Umbilical cord (tissue), 2 donors: ENCODE measurements at places on chromosomes 1 and 21. TPM values are rescaled to one million over a fixed set of nuclear protein-coding genes. Genes with fewer than 3 reads are reported as not detected.
A peak's percentile ranks its signal among the peaks of the same experiment; 100 is the strongest.

DNA sequence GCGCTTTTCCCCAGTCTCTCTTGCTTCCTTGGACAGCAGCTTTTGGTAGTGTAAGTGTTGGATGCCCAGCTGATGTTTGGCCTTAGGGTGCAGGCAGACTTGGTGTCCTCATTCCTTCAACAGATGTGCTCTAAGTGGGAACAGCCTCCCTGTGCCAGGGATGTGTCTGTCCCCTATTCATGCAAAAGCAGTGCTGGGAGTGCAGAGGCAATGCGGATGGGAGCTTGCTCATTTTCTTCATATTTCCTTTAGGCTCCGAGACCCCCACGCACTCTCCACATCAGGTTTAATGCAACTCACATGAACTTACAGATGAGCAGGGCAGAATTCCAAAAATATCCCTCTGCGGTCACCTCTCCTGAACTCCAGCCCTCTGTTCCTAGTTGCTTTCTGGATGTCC lies 96.1 kb downstream of the IER5 start:
- no peak for DNase-seq

TNFRSF1B gene
- 14.0 TPM for total RNA-seq

SPRR2B gene
- total RNA-seq, result not detected

- no peak for DNase-seq
These were observed 79.6 kb downstream of the ST3GAL3 start for GRCh38 chr1:43786960-43787359.

CFAP74 gene
- 4.6 TPM for total RNA-seq

AMIGO1 gene
- 7.9 TPM for total RNA-seq

DNA sequence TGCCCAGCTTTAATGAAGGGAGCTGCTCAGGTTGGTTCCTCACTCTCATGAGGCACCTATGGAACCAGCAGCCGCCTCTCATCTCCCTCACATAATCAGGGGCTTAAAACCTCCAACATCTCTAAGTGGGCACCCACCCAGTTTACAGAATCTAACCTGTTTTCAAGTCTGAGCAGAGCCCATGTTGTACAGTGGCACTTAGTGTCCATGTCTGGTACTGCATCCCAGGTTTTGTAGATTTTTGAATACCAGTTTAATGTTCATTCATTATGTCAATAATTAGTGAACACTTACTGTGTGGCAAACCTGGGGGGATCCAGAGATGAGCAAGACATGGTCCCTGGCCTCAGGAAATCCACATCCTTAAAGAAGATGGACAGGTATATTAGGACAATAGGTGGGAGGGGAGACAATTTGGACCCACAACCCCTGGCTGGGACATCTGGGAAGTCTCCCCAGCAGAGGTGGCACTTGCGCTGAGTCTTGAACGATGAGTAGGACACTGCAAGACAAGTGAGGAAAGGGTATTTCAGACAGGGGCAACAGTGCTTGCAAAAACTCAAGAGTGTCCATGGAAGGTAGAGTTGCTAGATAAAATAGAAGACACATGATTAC lies 83.3 kb downstream of the LACTBL1 start:
- DNase-seq, result peak; percentile 48

- peak; percentile 58 for DNase-seq
These were observed 37.2 kb downstream of the WNT4 start for GRCh38 chr1:22105611-22106207.

DNA sequence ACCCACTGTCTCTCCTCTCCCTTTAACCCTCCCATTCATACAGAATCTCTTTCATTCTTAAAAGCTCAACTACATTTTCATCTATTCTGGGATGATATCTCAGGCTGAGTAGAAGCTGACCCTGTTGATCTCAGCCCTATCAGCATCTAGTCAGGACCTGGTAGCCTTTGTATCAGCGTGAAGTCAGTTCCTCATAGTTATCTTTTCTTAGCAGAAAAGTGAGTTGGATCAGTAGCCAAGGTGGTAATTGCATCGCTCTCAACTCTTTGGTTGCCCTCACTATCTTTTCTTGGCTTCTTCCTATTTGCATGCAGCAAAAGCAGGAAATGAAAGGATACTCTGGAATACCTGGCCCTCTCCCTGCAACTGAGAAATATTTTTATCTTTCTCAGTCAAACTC lies 13.6 kb upstream of the GOLT1A start:
- DNase-seq, result no peak

DNA sequence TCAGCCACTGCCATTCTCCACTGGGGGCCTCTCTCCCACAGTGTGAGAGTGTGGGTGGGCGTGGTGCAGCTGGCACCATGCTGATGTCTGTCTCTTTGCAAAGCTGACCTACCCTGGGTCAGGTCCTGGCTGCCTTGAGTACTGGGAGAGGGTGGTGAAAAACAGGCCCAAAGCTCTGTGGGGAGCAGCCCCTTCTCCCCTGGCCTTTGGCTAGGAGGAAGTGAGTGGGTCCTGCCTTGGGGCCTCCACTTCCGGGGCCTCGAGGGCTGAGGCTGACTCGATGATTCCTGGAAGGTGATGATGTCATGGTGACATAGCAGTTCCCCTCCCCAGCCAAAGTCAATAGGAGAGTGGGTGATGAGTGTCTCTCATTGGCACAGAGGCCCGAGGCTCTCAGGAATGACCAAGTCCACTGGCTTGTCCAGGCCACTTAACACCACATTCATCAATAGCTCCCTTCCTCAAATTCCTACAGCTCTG lies 53.0 kb downstream of the IER5 start:
- DNase-seq, result no peak

GRCh38 chr1:47978486-47978885 lies 18.7 kb downstream of the TRABD2B start:
- DNase-seq, result no peak

UBL4B gene
- not detected for total RNA-seq

TAS1R1 gene
- total RNA-seq, result not detected

- no peak for DNase-seq
These were observed 28.9 kb upstream of the GPR137B start for GRCh38 chr1:236113324-236114032.

- DNase-seq, result no peak
These were observed 25.3 kb downstream of the TRIM11 start for GRCh38 chr1:228381356-228381755.

TRIM45 gene
- total RNA-seq, result 12.0 TPM

SMIM11 gene
- 6.5 TPM for total RNA-seq

DNA sequence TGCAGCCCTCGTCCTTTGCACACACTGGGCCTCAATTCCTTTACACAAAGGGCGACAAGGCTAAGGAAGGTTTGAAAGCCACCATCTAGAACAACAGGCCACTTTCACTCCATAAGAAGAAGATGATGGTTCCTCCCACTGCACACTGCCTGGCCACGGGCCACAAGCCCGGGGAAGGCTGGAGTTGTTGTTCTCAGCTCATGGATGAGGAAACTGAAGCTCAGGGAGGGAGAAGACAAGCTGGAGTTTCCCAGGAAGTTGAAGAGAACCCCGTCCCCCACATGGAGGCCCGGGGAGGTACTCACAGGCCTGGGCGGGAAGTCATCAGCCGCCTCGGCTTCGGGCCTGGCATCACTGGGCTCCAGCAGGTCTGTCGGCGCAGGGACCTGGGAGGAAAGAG lies 24.6 kb upstream of the DDOST start:
- no peak for DNase-seq

GRCh38 chr1:26998429-26999300 lies 5.2 kb downstream of the TRNP1 start:
- DNase-seq, result peak; percentile 30

- DNase-seq, result no peak
These were observed 183.9 kb upstream of the SGIP1 start for GRCh38 chr1:66350001-66350547.

DNA sequence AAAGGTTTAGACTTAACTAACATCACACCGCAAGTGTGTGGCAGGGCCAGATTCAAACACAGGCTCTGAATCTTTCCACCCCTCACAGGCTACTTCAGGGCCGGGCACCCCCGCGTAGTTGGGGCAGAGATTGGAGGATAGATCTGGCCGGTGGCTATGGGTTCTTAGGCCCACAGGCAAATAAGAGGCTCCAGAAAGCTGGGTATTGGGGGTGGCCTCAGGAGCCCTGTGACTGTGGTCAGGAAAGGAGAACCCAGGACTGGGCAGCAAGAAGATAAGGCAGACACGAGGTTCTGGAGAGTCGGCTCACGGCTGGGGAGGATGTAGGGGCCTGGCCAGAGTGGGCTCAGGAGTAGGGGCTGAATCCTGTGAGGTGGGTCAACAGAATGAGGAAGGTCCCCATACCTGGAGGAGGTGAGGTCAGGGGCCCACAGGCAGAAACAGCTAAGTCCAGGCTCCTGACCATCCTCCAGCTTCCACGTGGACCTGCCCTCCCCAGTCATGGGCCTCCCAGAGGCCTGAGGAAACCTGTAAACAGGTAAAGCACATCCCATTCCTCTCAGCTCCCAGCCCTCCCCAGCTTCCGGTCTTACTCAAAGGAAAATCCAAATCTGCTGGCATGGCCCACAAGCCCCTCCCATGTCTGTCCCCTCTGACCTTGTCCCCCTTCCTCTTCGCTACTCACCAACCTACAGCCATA lies 306.2 kb downstream of the MATN1 start:
- no peak for DNase-seq

- DNase-seq, result no peak
These were observed 32.8 kb upstream of the GREM2 start for GRCh38 chr1:240644732-240645131.

CRNN gene
- 0.72 TPM for total RNA-seq

MIA3 gene
- total RNA-seq, result 40.9 TPM

GRCh38 chr1:97780884-97781283 lies 139.9 kb downstream of the DPYD start:
- no peak for DNase-seq

- no peak for DNase-seq
These were observed 70.5 kb upstream of the DMRTA2 start for GRCh38 chr1:50493710-50494109.

DNA sequence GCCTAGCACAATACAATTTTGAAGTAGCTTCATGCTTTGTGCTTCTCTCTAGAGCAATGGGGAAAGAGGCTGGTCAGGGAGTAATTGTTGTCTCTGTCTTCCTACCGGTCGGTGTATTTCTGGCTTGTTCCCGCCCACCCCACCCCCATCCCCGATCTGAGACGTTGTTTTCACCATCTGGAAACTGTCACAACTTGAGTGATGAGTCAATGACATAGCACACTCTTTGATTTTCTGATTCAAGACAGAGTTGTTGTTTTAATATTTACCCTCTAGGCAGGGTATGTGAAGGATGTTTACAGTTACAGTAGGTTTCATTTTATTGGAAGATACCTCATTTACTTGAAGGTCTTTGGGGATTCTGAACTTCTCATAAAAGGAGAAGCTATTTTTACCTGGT lies 7.0 kb downstream of the IL12RB2 start:
- no peak for DNase-seq

DNA sequence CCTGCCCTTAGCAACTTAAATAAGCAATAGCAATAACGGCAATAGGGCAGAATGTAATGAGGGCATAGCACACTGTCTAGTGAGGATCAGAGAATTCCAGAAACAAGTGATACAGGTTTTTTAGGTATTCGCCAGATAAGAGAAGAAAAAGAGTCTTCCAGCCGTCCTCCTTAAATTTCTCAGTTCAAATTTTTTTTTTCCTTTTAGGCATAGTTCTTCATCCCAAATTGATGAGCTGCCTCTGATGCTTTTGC lies 1.8 kb downstream of the PIGV start:
- no peak for DNase-seq

NOS1AP gene
- 2.9 TPM for total RNA-seq

DNA sequence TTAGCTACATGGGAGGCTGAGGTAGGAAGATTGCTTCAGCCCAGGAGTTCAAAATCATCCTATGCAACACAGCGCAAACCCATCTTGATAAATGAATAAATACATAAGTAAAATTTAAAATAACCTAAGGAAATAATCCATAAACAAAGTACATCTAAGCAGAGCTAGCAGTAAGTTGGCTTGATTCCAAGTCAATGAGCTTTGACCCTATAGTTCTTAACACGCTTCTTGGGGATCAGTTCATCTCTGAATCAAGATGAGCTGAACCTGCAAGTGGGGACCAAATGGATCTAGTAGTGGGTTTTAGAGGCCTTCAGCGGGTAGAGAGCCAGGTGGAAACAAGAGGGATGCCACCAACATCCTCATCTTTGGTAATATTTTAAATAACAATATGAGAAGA lies 31.5 kb upstream of the PHGDH start:
- no peak for DNase-seq

LHX8 gene
- total RNA-seq, result 1.7 TPM

DNA sequence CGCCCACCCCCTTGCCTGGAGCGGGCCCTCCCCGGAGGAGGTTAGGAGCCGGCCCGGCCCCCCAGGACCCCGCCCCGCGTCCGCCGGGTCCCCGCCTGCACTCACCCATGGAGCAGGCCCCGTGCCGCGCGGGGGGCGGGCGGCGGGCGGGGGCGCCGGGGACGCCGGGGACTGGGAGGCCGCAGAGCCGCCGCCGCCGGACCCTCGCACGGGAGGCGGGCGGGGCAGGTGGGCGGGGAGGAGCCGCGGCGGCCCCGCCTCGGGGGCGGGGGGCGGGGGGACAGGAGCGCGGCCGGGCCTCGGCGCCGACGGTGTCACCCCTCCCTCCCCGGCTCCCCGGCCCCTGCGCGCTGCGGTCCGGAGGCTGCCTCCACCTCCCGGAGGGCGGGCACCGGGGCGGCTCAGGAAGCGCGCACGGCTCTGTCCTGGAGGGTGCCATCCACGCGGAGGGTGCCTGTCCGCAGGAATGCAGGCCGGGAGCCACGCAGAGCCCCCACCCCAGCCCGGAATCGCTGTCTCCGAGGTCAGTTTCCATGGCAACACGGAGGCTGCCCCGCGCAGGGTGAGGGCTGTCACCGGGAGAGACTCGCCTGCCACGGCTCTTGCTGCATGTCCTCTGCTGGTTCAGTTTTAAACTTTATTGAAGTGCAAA lies 5.9 kb upstream of the PLEKHG5 start:
- DNase-seq, result peak; percentile 69

DNA sequence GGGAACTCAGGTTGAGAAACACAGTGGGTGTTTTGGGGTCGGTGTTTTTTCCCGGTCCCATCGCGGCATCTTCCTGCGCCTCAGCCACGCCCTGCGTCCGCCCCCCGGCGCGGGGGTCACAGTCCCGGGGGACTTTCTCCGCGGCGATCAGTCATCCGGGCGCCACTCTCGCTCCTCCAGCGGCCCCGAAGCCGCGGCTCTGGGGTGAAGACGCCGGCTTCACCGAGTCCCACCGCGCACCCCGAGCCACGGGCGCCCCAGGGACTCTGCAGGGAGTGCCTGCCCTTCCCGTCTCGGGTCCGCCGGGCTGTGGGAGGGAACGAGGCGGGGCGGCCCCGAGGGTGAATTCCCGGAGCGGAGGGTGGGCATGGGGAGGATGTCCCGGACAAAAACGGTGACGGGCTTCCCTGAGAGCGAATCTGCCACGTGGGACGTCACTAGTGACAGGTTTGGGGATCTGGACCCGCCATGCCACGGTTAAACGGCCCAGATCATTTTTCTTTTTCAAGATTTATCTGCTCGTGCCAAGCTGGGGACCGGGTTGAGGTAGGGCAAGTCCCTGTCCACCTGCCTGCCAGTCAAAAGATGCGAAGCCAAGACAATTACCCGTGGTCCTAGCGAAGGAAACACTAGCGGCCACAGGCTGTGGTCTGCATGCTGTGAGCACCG lies 717 bp upstream of the BATF3 start:
- peak; percentile 50 for DNase-seq

GRCh38 chr1:109762821-109763645 lies 690 bp downstream of the EPS8L3 start:
- DNase-seq, result peak; percentile 35

CHI3L2 gene
- 0.72 TPM for total RNA-seq

AMY1B gene
- 0.48 TPM for total RNA-seq

- DNase-seq, result no peak
These were observed 28.8 kb downstream of the COP1 start for GRCh38 chr1:176178316-176178715.
